ENCODE measurements at places on chromosomes 3 and 15.

DNA sequence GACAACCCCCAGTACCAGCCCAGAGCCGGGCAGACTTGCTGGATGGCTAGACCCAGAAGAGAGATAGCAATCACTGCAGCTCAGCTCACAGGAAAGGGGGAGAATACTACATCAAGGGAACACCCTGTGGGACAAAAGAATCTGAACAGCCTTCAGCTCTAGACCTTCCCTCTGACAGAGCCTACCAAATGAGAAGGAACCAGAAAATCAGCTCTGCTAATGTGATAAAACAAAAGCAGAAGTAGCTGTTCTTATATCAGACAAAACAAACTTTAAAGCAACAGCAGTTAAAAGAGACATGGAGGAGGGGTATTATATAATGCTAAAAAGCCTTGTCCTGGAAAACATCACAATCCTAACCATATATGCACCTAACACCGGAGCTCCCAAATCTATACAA is 283.3 kb downstream of the KLF13 start:
- no peak for DNase-seq

GRCh38 chr15:74426404-74427281 is 7.1 kb downstream of the SEMA7A start:
- DNase-seq = no peak

DNA sequence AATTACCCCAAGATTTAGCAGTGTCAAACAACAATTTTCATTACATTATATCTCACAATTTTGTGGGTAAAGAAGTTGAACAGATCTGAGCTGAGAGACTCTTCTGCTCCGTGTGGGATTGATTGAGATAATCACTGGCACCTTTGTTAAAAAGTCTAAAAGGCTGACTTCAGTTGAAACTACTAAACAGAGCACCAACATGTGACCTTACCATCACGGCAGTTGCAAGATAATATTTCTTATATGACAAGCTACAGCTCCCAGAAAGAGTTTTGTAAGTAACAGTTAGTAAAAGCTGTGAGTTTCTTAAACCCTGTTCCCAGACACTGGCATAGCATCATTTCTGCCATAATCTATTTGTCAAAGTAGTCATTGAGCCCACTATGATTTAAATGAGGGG is 25.0 kb downstream of the CGGBP1 start:
- no peak for DNase-seq

GRCh38 chr15:96296264-96296663 is 34.2 kb upstream of the NR2F2 start:
- no peak for DNase-seq

DNA sequence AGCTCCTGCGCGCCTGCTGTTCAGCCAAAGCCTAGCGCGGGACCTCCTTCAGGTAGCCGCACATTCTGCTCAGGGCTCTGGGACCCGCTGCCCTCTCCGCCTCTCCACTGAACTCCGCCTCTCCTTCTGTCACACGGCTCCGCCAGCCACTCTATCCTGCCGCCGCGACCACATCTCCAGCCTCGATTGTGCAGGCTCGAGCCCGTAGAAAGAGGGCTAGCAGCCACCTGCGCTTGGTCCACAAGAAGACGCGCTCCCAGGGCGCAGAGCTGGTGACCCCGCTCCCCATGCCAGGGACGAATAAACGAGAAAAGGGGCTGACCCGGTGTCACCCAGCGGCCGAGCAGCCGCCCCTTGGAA is 1.1 kb upstream of the VIPR1 start:
- DNase-seq = no peak

GRCh38 chr3:157390713-157391515 is 45.7 kb upstream of the PTX3 start:
- no peak for DNase-seq

GRCh38 chr15:91992945-91993344 is 139.4 kb downstream of the SLCO3A1 start:
- DNase-seq = no peak

DNA sequence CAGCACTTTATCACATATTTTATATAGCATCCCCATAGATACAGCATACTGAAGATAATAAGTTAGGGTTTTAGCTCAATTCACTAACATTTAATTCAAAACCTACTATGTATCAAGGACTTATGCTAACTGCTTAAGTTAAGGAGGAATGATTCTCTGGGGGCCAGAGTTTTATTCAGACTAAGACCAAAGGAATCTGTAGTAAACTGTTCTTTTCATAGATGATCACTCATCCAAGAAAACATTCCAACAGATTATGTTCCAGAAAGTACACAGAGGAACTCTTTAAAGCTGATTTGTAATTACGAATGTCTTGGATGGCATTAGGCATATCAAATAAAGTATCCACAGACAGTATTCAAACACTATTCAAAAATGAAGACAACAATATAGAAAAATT is 226.4 kb downstream of the SCAPER start:
- DNase-seq = no peak

DNA sequence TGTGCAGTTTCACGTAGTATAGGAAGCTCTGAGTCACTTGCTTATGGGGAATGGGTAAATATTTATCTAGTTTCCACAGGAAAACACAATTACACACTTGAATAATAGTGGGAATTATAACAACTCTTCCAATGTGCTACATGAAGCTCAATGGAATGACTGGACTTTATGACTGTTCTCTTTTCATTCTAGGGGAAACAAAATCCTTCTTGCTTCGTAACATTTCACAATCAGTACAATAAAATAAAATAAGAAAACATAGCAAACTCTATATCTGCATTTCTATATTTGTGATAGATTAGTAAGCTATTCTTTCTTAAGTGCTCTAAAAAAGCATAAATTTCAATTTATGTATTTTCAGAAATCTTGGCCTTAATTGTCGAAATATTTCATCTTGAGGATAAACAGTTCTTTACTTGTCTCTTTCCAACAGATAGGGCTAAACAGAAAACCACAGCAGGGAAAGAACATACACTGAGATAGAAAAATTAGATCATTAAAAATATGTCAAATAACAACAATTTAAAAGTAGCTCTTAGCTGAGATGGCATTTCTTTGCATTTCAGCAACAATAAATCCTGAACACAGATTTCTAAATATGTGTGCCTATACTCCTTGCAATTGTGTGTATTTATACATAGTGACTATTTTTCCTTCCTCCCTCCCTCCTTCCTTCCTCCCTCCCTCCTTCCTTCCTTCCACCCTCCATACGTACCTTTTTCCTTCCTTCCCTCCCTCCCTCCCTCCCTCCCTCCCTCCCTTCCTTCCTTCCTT is 395.5 kb upstream of the KCNMB2 start:
- DNase-seq = no peak

- no peak for DNase-seq
Observed at GRCh38 chr3:45181496-45181895, 35.3 kb upstream of the CDCP1 start.

DNA sequence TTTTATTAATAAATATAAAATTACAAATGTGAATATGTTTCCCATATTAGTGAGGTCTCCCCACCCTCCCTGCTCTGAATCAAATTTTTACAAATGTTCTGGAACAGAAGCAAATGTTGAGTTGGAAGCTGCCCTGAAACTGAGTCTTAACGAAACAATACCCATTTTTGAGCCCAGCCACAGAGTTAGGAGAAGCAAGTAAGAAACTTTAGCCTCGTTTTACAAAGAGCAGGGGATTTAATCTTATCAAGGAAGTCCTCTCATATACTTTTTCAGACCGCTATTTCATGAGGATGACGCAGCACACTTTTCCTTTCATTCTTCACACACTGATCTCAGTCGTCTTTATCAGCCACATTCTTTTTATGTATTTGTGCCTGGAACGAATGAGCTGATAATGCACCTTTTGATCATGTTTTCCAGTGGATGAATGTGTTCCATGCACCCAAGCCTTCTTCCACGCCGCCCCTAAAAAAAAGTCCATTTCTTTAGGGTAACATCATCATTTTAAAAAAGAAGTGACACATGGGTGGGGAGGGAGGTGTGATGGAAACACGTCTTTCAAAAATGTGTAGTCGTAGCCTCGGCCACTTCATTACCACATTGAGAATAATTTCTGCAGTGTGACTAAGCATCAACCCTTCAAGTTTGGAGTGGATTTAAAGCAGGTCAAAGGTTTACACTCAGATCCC is 48.1 kb downstream of the SETMAR start:
- peak; percentile 17 for DNase-seq

DNA sequence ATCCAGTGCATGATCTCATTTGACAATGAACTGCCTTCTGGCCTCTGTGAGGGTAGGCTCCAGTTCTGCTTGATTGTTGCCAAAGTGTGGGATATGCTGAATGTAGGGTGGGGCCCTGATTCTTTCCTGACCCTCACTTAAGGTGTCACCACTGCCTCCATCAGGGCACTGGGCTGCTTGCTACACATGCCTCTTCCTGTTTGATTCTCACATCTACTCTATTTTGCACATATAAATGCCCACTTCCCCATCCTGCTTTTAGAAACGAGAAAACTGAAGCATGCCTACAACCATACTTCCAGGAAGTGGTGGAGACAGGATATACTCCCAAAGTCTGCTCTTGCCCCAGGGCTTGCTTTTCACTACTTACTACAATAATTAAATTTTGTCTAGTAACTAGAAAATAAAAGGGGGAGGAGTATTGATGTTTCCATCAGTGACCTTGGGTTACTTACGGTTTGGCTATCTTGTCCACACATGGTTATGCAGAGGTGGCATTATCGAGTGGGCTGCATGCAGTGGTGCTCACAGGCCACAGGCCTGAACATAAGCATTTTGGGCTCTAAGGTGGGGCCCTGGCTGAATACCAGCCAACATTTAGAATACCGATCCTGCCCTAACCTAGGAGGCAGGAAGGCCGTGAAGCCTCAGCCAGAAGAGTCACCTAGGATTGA is 6.7 kb downstream of the ZDHHC3 start:
- no peak for DNase-seq

- DNase-seq = no peak
Observed at GRCh38 chr3:31985831-31986230, 4.3 kb downstream of the ZNF860 start.

GRCh38 chr3:10280177-10280529 is 12.6 kb downstream of the GHRL start:
- no peak for DNase-seq

DNA sequence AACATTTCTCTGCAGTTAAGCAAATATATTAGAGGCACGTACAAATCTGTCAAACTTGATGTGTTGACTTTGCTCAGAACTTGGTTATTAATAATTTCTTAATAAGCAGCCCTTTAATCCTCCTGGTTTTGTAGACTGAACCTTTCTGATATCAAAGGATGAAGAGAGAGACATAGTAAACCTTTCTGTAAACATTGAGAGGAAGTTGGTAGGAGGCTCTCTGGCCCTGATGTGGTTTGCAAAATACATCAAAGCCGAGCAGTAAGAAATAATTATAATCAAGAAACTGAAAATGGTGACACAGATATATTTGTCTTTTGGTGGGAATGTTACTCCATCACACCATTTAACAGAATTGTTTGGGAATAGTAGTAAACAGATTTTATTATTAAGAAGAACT is 111.9 kb downstream of the OXSM start:
- no peak for DNase-seq

DNA sequence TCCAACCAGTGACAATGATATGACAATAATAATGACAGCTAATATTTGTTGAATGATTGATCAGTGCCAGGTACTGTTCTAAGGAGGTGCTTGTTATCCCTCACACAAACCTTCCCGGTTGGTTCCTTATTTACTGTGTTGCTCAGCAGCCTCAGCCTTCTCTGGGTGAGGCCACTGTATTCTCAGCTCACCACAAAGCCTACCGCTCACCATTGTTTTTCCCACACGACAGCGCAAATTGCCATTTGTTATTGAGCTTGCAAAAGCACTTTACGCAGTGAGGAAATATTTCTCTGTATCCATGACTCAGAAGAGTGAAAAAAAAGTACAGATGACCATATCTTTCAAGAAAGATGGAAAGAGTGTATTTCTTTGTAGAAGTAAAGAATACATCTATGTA is 49.5 kb upstream of the PDZRN3 start:
- no peak for DNase-seq

- no peak for DNase-seq
Observed at GRCh38 chr3:178512647-178513046, 23.6 kb upstream of the KCNMB2 start.

DNA sequence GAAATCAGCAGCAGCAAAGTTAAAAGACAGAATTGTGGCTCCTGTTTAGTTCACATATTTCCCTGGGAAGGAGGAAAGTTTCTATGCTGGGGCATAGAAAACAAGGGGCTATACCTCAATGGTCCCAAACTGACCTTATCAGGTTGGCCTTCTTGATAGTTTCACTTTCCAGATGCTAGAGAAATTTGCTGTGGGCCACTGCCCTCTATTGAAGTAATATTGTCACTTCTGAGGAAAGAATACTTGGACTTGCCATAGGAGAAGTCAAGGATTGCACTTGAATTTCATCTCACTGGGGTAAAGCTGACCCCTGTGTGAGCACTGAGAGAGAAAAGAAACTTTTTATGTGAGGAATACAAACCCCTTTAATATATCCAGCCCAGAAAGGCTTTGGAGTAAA is 49.3 kb upstream of the XCR1 start:
- no peak for DNase-seq

- DNase-seq = no peak
Observed at GRCh38 chr15:86644339-86644738, 564.7 kb downstream of the AGBL1 start.

GRCh38 chr15:43900996-43901395 is 74.2 kb downstream of the WDR76 start:
- DNase-seq = no peak

- no peak for DNase-seq
Observed at GRCh38 chr3:177611752-177612334, 414.6 kb upstream of the TBL1XR1 start.

- no peak for DNase-seq
Observed at GRCh38 chr15:93257920-93258319, 168.9 kb upstream of the RGMA start.

DNA sequence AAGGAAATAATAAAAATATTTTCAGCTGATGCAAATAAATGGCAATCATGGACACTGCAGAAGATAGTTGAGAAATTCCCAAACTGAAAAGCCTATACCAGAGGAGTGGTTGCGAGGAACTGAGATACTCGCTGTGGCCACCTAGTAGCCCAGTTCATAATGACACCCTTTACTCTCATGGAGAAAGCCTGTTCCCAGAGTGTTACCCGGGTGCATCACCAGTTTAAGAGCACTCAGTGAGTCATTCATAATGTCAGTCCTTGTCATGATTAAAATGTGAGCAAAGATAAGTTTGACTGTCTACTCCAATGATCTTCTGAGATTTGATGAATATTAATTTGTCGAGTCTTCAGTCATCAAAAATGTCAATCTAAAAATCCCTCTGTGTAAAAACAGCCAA is 138.4 kb upstream of the LRRC3B start:
- DNase-seq = no peak

GRCh38 chr3:36444909-36445308 is 64.6 kb downstream of the STAC start:
- DNase-seq = no peak

Data from activated CD4-positive, alpha-beta T cell treated with anti-CD3 and anti-CD28 coated beads for 24 hours (primary cell).